ENCODE measurements at places on chromosomes 4 and X. TPM values are rescaled to one million over a fixed set of nuclear protein-coding genes. Genes with fewer than 3 reads are reported as not detected.

Gene SRPX
- total RNA-seq = 132 TPM

Gene LGI2
- under 0.01 TPM for total RNA-seq

Gene MAGEB1
- total RNA-seq = not detected

Gene PNPLA4
- 12.5 TPM for total RNA-seq

Gene CLGN
- total RNA-seq = 1.1 TPM
